Stimulated activated CD8-positive, alpha-beta memory T cell treated with anti-CD3 and anti-CD28 coated beads, Interleukin-15, amount 100 ng/mL, for 24 hours (primary cell): ENCODE measurements at places on chromosomes 2 and 18.

- no peak for DNase-seq
These were observed 32.9 kb downstream of the ACTR3 start for GRCh38 chr2:113922784-113923183.

- no peak for DNase-seq
These were observed 18.3 kb upstream of the MAP4K4 start for GRCh38 chr2:101679037-101679726.

DNA sequence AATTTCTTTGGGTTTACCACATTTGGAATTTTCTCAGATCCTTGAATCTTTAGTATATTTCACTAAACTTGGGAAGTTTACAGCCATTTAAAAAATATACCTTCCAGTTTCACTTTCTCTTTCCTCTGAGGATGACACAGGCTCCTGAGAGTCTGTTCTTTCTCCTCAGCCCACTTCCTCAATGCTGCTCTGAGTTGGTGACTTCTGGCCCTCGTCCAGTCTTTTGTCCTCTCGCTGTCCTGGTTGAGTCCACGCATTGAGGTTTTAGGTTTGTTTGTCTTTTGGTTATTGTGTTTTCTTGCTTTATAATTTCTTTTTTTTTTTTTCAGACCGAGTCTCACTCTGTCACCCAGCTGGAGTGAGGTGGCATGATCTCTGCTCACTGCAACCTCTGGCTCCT is 40.7 kb upstream of the GALR1 start:
- no peak for DNase-seq

DNA sequence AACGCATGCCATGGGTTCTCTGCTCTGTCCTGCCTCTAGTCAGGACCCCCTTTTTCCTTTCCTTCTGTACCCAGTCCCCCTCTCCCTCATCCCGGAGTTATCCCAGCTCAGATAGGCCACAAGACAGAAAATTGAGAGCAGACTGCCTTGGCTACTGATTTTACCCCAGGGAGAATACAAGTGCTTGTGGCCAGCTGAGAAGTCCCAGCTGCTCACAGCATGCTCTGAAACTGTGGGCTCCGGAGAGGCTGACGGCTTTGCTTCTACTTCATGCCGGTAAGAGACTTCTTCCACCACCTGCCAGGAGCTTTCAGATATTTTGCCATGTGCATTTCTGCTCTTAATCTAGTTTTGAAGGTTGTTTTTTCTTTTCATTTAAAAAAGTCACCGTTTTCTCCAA is 20.0 kb upstream of the SIX2 start:
- DNase-seq = no peak

- no peak for DNase-seq
These were observed 25.0 kb downstream of the SPP2 start for GRCh38 chr2:234075518-234075915.

- no peak for DNase-seq
These were observed 15.4 kb upstream of the NDUFV2 start for GRCh38 chr18:9087144-9087543.

DNA sequence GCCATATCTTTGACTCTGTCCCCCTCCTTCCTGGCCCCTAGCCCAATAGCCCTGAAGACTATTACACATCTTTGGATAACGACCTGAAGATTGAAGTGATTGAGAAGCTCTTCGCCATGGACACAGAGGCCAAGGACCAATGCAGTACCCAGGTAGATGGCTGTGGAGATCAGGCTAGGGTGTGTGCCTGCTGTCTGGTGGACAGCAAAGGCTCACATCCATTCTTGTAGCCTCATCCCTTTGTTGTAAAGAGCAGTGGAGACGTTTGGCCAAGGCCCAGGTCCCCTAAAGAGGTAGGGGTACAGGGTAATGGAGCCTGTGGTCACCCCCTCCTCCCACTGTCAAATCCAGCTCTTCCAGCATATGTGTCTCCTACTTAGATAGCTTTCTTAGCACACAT is 81.4 kb downstream of the EPAS1 start:
- no peak for DNase-seq

- DNase-seq = no peak
These were observed 4.1 kb downstream of the DSG3 start for GRCh38 chr18:31451625-31452024.

DNA sequence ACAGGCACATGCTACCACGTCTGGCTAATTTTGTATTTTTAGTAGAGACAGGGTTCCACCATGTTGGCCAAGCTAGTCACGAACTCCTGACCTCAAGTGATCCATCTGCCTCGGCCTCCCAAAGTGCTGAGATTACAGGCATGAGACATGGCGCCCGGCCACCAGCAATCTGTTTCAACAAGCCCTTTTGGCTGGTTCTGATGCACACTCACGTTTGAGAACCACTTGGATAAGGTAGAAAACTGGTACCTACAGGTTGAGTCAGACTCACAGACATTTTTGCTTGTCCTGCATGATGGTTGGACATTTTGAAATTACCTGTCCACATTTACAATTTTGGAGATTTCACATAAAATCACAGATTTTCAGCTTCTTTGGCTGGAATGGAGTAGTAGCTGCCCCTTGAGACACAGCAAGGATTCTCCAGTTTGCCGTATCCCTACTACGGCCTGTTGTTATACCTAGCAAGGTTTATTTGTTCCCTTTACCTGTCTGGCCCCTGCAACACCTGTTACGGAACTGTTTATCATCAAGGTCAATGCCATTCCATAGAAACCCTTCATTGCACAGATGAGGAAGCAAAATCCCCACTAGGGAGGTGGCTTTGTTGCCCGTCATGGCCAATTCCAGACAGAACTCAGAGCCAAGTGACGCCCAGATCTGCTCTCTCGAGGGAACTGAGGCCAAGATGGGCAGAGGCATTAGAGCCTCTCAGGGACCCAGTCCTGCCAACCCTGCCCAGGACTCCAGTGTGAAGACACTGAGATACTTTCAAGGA is 31.4 kb upstream of the IGFBP2 start:
- DNase-seq = no peak

GRCh38 chr2:144225076-144225475 is 294.8 kb downstream of the ZEB2 start:
- DNase-seq = no peak

GRCh38 chr2:9877726-9878125 is 34.5 kb downstream of the TAF1B start:
- no peak for DNase-seq

GRCh38 chr2:167706800-167707199 is 540.6 kb downstream of the STK39 start:
- DNase-seq = no peak

- DNase-seq = no peak
These were observed 114.0 kb downstream of the SP3 start for GRCh38 chr2:173851141-173851641.

GRCh38 chr18:27599202-27599829 is 414.2 kb upstream of the CHST9 start:
- DNase-seq = no peak

GRCh38 chr2:190882411-190882766 is 1.8 kb downstream of the GLS start:
- DNase-seq = no peak

GRCh38 chr2:77512507-77512906 is 9.7 kb downstream of the LRRTM4 start:
- no peak for DNase-seq

DNA sequence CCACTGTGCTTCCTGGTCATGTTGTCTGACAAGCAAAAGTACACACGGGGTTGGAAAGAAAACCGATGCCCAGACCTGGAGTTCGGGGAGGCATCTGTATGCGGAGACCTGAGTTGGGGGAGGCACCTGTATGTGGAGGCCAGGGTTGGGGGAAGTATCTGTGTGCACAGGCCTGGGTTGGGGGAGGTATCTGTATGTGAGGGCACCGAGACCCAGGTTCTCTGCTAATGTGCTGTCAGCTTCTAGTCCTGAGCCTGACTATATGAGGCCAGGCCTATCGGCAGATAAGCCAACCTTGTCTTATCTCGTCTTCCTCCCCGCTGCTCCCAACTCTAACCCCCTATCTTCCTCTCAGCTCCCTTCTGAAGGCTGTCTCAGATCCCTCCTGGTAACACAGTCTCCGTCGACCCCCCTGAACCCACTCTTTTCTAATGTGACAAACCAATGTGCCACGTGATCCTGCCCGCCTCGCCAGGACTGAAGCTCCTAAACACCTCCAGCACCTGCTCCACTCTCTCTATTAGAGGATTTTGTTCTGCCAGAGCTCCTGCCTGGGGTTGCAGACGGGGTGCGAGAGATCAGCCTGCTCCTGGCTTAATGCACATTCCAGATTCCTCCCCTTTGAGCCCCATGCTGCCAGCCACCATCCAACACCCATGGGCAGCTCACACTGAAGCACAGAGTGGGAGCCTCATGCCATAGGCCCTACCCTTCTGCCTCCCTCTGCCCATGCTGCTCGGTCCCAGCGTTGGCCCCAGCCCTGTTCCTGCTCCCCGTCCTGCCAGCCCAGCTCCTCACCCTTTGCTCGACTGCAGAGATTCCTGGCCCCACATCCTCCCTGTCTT is 188.4 kb downstream of the SH3BP4 start:
- DNase-seq = no peak

DNA sequence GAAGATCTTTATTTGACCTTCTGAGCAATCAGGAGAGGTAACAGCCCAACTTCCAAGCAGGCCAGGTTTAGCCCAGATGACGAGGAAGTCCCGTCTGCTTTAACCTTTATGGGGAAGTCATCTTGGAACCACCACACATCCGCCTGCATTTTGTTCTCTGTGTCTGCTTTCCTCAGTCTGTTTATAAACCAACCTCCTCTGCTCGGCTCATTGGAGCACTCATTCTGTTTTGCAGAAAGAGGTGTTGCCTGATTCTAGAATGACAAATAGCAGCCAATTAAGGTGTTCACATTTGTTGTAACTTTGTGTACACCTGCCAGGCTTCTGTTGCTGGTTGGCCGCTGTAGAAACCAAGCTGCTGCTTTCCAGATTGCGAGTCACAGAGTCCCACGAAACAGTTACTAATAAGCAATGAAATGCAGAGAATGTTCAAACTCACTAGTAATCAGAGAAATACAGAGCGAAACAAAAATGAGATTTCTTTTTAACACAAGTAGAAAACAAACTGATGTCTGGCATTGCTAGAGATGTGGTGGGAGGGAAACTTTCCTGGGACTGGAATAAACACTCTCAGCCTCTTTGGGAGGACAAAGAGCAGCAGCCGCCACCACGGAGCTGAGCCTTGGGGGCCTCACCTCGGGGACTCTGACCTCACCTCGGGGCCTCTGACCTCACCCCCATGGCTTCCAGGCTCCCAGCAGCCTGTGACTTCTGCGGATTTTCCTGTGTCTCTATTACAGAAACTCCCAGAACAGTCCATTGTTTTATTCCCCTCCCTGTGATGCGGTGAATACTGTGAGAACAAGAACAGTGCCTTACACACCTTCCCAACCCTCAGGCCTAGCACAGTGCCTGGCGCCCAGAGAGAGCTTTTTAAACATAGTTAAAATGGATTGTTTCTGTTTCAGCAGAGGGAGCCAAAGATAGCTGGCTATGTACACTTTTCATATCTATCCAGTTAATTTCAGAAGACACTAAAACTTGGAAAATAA is 64.0 kb downstream of the MBP start:
- DNase-seq = no peak

GRCh38 chr2:127194447-127194846 is 25.7 kb downstream of the CYP27C1 start:
- DNase-seq = no peak

DNA sequence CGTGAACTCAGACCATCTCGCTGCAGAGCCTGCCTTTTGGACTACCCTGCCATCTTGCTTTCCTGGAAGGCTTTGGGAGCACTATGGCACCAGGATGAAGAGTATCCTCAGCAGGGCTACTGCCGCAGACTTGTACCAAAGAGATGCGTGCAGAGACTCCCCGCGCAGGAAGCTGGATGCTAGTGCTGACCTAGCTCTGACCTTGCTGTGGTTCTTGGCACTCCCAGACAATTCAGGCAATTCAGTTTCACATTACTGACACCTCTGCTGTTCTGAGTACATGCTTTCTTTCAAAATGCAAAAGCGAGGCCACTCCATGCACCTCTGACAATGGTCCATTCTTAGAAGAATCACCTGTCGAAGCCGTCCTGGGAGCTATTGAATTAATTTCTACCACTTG is 251.5 kb upstream of the MEX3C start:
- no peak for DNase-seq

DNA sequence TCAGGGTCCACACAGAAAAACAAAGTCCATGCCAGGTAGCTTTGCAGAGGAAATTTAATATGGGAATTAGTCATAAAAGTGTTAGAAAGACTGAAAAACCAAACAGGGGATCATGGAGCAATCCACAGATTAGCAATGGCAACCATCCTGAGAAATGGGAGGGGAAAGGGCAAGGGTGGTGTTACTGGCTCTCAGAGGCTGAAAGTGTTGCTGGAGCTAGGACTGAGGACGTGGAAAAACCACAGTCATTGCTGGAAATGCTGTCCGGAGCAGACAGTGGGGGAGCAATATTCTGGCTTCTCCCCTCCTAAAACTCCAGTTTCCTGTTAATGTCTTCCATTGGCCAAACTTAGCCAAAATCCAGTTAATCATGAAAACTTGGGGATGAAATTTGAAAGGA is 172.4 kb downstream of the ZBTB7C start:
- DNase-seq = no peak

- DNase-seq = no peak
These were observed 559 bp downstream of the MYL12A start for GRCh38 chr18:3248062-3248657.

GRCh38 chr2:215664847-215665525 is 229.1 kb upstream of the FN1 start:
- DNase-seq = no peak

DNA sequence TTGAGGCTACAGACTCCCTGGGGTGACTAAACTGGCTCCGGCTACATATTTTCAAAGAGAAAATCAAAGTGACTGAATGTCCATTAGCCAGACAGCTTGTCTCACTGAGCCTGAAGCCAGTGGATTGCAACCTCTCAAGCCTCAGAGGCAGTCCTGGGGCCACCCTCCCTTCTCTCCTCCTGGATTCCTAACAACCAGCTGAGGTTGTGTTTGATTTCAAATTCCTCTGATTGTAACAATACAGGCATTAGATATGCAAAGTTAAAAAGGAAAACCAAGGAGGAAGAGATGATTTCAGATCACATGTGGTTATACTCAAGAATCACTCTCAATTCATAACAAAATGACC is 101.0 kb upstream of the LMAN1 start:
- no peak for DNase-seq

GRCh38 chr2:43758739-43759138 is 15.1 kb upstream of the DYNC2LI1 start:
- no peak for DNase-seq

- DNase-seq = no peak
These were observed 11.9 kb downstream of the GRP start for GRCh38 chr18:59231877-59232276.

- peak; percentile 69 for DNase-seq
These were observed 8.8 kb downstream of the RTP5 start for GRCh38 chr2:241877989-241878970.

GRCh38 chr2:45446016-45446415 is 165.1 kb downstream of the SRBD1 start:
- no peak for DNase-seq
